ENCODE measurements at places on chromosomes 6 and 20. TPM values are rescaled to one million over a fixed set of nuclear protein-coding genes. Genes with fewer than 3 reads are reported as not detected.
A peak's percentile ranks its signal among the peaks of the same experiment; 100 is the strongest.

DNA sequence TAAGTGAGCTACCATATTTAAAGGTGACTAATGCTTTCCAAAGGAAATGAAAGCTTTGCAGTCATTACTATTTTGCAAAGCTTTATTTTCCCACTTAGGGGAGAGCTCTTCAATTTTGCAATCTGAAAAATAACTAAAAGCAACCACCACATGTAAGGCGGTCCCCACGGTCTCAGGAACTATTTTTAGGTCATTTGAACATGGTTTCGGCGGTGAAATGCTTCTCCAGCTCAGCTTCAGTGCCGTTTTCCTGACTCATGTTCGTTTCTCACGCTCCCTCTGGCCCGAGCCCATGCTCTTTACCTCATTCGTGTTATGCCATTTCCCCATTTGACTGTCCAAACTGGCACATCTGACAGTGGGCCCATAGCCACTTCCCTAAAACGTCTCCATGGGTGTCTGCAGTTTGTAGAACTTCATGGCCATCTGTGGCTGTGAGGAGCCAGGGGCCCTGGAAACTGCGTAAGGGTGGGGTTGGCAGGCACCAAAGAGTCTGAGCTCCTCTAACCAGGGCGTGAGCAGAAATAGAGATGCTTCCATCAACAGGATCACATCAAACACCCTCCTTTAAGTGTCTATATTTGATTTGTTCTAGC, 46.5 kb downstream of the ADTRP start:
- DNase-seq: peak; percentile 34

DNA sequence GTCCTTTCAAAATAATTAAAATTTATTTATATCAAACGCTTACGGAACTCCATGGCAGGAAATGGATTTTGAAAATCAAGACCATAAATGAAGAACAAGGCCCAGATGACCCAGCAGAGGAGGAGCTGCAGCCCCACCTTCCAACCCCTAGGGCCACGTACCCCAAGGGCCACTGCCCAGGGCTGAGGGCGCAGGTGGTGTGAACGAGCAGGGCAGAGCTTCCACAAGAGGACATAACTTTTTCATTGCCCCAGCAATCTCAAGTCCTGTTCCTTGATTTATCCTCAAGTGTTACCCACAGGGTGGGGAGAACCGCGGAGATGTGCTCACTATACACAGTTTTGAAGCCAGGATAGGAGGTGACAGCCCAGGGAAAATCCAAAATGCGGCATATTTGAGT, 42.8 kb downstream of the PSMG4 start:
- no peak for DNase-seq

DNA sequence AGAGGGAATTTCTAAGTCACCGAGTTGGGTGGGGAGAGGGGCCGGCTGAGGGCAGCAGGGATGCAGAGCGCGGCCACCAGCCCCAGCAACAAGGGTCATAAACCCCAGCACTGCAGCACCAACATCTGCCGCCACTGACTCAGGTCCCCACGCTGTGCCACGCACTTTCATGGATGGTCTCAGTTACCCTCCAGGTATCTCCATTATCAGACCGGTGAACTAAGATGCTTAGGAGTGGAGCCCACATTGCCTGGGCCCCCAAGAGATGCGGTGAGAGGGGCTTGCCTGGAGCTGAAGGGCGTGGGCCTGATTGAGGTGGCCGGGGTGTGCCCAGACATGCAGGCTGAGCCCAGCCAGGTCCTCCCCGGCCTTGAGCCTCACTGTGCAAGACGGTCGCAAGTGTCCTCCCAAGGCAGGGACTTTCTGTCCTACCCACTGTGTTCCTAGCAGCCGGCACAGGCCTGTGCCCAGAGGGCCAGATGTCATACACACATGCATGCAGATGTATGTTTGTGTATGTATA, 19.3 kb downstream of the RBM38 start:
- DNase-seq: no peak

The NKX2-4 gene
- total RNA-seq: not detected

GRCh38 chr6:168686831-168687730, 246.1 kb downstream of the SMOC2 start:
- DNase-seq: no peak

GRCh38 chr20:39830903-39831302, 858.1 kb downstream of the MAFB start:
- DNase-seq: no peak

- no peak for DNase-seq
These were observed 24.2 kb downstream of the NEDD9 start for GRCh38 chr6:11208267-11208666.

GRCh38 chr6:168866534-168866933, 387.1 kb downstream of the THBS2 start:
- no peak for DNase-seq

- no peak for DNase-seq
These were observed 113.5 kb downstream of the CD83 start for GRCh38 chr6:14231071-14231483.

DNA sequence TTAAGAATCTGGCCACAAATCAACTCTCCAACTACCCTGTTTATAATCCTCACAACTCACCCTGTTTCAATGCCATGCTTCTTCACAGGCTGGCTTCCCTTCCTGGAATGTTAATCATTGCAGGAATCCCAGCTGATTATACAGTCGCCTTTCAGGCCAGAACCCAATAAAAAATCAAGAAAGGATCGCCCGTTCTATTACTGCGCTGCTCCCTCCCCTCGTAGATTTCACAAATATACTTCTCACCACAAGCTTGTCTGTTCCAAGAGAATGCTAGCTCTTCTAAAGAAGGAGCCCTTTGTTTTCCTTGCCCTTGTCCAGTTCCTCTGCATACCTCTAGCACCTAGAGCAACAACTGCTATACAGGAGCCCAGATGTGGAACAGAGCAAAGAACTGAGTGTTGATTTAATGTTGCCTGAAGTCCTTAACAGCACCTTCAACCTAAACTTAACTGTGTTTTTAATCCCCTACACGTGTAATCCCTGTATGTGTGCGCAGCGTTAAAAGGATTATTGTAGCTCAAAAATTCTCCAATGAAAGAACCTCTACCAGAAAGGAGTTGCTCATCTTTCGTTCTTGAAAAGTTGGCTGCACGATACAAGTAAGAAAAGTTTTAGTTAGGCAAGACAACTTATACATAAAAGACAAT, 988 bp downstream of the ECHDC1 start:
- DNase-seq: peak; percentile 67

- no peak for DNase-seq
These were observed 7.9 kb downstream of the ROS1 start for GRCh38 chr6:117417851-117418250.

The PLCB4 gene
- total RNA-seq: 23.2 TPM

GRCh38 chr20:59323731-59324130, 23.3 kb downstream of the EDN3 start:
- no peak for DNase-seq

The SMLR1 gene
- not detected for total RNA-seq

- DNase-seq: no peak
These were observed 170.4 kb downstream of the BCKDHB start for GRCh38 chr6:80276861-80277260.

The DLK2 gene
- total RNA-seq: 0.37 TPM

DNA sequence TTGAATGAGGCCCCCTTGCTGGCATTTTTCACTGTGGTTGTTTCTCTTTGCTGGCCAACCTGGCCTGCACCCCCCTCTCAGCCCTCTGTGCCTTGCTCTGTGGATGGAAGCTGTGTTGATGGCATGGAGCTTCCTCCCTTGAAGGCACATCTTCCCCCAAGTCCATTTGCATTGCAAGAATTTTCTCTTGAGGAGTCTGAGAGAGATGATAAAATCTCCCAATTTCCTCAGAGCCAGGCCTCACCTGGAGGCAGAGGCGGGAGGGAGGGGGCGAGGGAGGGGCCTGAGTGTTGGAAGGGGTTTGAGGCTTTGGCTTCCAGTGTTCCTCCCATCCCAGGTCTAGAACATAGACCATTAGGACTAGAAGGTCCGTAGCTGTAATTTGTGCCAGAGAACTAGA, 175.1 kb downstream of the SCP2D1 start:
- no peak for DNase-seq

DNA sequence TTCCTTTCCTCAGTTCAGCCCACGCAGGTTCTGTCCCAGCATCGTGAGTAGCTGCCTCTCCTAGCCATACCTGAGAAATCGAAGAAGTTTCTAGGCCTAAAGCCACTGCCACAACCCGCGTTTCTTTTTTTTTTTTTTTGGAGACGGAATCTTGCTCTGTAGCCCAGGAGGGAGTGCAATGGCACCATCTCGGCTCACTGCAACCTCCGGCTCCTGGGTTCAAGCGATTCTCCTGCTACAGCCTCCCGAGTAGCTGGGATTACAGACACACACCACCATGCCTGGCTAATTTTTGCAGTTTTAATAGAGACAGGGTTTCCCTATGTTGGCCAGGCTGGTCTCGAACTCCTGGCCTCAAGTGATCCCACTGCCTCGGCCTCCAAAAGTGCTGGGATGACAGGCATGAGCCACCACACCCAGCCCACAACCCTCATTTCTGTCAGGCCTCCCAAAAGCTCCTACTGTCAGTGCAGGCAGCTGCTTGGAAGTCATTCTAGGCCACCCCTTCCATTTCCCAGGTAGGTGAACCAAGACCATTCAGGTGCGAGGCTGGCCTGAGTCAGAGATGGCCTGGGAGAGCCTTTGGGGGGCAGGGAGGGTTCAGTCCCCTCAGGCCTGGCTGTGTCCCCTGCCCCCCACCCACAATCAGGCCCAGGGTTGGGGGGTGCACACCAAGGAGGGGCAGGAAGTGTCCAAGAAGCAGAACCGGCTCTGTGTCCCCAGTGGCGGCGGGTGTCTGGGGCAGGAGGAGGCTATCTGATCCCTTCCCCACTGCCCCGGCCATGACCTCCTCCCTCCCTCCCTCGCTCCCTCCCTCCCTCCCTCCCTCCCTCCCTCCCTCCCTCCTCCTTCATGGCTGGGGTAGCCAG, 47.2 kb downstream of the NOL4L start:
- DNase-seq: no peak

DNA sequence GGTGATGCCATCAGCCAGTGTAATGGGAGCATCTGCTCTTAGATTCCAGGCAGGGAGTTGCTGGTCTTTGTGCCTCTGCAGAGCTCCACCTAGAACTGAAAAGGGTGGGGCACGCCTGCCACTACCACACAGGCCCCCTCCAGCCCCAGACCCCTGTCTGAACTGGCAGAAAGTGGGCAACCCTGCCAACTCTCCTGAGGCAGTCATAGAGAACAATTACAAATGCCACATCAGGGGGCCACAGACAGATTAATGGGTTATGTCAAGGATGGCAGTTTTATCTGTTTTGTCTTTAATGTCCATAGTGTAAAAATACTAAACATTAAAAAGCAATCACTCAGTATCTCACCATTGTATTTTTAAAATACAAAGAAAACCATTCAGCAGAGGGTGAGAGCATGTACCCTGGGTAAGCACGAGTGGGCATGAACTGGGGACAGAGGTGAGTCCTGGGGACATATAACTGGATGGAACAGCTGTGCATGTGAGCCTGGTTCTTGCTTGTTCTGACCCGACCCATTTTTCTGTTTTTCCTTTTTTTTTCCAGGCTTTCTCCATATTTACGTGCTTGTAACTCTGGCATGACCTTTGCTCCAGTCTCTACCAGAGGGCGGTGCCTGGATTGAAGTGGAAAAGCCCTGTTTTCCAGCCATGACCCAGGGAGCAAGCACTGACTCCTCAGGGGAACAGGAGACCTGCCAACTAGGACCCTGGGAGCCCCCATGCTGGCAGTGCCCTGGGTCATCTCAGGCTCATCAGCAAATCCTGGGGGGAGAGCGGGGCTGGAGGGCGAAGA, 8.2 kb downstream of the TRAF3IP2 start:
- no peak for DNase-seq

DNA sequence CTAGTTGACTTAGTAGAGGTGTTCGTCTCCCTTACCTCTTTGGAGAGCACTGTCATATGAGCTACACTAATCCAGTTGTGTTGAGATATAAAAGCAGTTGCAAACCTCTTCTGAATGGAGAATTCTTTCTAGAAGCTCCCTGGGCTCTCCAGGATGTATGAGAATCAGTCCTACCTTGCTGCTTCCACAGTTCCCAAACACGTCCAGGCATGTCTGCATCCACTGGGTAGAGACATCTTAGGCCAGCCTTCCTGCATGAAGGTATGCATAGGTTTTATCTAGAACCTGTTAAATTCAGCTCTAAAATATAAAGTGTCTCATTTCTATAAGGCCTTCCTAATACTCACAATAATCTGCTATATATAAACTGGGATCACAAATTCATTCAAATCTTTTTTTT, 297.7 kb downstream of the CDC5L start:
- DNase-seq: no peak

GRCh38 chr20:50405235-50405914, 104.8 kb upstream of the PTPN1 start:
- DNase-seq: no peak

- no peak for DNase-seq
These were observed 33.4 kb downstream of the SLC2A4RG start for GRCh38 chr20:63772781-63773518.

All from stomach (tissue), 19 donors.